ENCODE measurements at places on chromosomes 4 and X.

- DNase-seq: no peak
Observed at GRCh38 chrX:153869473-153870287, 16.3 kb downstream of the L1CAM start.

DNA sequence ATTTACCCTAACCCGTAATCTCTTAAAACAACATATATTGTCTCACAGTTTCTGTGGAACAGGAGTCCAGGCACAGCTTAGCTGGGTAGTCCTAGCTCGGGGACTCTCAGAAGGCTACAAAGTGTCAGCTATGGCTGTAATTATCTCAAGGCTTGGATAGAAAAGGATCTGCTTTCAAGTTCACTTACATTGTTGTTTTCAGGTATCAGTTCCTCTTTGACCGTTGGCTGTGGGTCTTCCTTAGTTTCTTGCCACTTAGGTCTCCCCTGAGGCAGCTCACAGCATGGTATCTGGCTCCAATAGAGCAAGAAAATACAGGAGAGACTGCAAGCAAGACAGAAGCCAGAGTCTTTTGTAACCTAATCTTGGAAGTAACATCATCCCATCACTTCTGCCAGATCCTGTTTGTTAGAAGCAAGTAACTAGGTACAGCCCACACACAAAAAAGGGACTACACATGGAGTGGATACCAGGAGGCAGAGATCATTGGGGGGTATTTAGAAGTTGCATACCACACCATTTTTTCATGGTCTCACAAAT is 137.0 kb downstream of the MAGEB5 start:
- no peak for DNase-seq

DNA sequence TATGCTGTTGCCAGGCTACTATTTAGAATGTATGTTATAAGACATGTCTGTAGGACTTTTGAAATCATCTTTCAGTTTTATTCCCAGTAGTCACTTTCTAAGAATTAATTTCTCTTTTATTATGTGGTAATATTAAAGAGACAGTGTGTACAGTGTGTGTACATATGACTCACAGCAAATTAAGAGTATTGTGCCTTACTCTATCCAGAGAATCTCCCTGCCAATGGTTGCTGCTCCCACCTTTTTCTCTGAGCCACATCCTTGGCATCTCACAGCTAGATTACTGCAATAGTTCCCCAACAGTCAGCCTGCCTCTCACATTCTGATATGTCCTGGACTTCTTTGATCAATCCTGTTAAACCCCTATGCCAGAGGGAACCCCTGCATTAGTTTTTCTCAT is 114.5 kb downstream of the ANXA5 start:
- DNase-seq: no peak

- no peak for DNase-seq
Observed at GRCh38 chrX:153993079-153993478, 20.5 kb downstream of the TMEM187 start.

DNA sequence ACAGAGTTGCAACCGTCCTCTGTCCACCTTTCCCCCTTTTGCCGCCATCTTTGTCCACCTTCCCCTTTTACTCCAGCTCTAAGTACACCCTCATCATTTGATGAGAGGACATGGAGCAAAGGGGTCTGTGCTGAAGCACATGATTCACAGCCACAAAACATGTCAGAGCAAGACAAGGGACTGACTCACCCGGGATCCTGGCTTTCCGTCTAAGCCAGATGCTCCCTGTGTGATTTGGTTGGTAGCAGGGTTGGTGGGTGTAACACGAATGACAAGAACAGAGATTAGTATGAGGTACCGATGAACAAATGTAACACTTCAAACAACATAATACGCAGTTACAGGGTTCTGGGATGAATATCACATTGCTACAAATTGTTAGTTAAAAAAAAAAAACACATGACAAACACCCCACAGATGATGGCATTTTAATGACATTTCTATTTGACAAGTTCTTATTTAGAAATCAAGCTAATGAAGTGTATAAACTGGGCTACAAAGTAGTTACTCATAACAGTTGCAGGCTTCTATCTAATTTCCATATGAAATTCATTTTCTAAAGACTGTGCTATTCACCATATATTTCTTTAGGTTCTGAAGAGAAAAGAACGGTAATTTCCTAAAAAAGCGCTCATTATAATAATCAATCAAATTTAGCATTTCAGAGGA is 71.4 kb upstream of the ETNPPL start:
- DNase-seq: no peak

- no peak for DNase-seq
Observed at GRCh38 chr4:104128850-104129213, 365.9 kb downstream of the CXXC4 start.

DNA sequence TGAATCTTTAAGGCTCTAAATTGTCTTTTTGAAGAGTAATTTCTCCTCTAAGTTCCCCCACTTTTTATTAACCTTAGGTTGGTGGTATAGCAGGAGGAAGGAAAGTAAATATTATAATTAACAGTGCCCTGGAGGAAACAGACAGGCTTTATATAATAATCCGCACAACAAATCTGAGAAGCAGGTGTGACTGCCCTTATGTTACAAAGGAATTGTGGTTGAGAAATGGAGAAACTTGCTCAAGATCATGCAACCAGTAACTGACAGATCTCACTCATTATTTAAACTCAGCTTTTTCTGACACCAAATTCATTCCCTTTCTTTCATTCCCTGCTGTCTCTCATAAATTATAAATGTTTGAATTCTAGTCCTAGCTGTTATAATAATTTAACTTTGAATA is 282.0 kb downstream of the PPP3CA start:
- DNase-seq: no peak

DNA sequence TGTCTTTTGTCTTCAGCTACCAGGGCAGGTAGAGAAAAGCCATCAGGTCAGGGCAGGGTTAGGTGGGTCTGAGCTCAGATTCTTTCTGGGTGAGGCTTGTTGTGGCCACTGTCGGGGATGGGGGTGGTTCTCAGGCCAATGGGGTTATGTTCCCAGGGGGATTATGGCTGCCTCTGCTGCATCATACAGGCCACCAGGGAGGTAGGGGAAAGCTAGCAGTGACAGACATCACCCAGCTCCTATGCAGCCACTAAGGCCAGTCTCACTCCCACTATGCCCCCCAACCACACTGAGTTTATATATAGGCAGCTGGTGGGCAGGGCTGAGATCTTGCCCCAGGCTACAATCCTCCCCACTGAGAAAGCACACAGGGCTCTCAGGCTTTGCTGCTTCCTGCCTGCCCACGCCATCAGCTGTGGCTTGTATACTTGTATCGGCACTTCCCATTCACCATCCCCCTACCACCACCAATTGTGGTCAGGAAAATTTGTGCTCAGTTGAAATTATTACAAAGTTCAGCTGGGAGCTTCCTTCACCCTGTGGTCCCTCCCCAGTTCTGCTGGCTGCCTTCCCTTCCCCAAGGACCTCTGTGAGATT is 72.6 kb upstream of the PTPN13 start:
- no peak for DNase-seq

- DNase-seq: no peak
Observed at GRCh38 chrX:80237072-80237471, 183.2 kb upstream of the TENT5D start.

DNA sequence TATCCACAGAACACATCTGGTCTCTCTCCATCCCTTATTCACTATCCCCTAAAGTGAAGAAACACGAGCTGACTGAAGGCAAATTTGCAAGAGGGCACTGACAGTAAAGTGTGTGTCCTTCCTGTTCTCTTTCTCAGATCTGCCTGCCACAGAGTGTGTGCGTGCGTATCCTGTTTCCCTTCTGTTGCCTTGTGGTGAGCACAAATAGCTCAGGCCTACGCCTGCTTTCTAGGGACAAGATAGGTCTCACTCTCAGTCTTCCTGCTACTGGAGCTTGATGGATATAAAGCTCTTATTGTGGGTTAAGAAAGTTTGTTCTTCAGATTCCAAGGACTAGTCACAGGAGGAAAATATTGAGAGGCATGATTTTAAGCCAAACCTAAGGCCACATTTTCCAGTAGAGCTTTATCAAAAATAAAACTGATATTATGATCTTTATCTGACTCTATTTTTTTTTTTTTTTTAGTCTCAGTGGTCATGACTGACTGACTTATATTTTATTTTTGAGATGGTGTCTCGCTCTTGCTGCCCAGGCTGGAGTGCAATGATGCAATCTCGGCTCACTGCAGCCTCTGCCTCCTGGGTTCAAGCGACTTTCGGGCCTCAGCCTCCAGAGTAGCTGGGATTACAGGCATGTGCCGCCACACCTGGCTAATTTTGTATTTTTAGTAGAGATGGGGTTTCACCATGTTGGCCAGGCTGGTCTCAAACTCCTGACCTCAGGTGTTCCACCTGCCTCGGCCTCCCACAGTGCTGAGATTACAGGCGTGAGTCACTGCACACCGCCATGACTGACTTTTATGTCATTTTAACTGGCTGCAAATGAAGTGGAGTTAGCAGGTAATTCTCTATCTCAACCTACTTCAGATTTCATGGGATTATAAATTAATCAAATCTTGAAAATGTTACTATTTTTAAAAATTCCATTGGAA is 140.3 kb upstream of the SH3RF1 start:
- DNase-seq: no peak

- no peak for DNase-seq
Observed at GRCh38 chr4:151099976-151100417, 569 bp downstream of the RPS3A start.

DNA sequence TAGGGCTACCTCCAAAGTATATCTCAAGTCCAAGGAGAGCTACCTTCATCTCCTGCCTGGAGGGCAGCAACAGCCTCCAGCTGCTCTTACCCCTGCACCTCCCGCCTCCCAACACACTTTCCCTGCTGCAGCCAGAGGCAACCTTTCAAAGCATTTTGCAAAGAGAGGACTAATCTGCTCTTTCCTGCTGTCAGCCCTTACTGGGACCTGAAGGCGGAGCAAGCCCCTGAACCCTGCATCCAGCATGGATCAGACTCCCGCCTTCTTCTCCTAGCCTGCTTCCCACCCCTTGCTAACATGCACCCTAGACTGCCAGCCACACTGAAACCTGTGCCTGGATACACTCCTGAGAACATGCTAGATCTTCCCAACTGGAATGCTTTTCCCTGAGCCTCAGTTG is 37.7 kb upstream of the VMA21 start:
- DNase-seq: no peak

DNA sequence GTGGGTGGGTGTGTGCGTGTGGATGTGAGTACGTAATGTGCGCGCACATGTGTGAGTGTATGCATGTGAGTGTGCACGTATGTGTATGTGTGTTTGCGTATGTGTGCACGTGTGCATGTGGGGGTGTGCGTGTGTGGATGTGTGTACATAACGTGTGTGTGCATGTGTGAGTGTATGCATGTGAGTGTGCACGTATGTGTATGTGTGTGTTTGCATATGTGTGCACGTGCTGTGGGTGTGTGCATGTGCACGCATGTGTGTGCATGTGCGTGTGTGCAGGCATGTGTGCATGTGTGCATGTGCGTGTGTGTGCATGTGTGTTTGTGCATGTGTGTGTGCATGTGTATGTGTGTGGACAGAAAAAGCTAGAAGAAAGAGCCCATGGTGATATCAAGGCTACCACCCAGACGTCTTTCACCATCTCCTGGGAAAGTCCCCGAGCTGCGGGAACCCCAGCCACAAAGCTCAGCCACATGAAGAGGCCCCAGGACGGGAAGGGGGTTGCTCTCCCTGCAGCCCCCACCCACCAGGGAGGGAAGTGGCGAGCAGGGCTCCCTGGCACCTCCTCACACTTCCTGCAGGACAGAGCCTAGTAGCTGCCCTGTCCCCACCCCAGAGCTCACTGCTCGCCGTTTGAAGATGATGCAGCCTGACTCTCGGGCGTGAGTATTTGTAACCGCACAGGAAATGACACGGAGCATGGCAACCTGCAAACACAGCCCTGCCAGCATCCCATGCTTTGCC is 108.3 kb downstream of the DCTD start:
- DNase-seq: no peak

DNA sequence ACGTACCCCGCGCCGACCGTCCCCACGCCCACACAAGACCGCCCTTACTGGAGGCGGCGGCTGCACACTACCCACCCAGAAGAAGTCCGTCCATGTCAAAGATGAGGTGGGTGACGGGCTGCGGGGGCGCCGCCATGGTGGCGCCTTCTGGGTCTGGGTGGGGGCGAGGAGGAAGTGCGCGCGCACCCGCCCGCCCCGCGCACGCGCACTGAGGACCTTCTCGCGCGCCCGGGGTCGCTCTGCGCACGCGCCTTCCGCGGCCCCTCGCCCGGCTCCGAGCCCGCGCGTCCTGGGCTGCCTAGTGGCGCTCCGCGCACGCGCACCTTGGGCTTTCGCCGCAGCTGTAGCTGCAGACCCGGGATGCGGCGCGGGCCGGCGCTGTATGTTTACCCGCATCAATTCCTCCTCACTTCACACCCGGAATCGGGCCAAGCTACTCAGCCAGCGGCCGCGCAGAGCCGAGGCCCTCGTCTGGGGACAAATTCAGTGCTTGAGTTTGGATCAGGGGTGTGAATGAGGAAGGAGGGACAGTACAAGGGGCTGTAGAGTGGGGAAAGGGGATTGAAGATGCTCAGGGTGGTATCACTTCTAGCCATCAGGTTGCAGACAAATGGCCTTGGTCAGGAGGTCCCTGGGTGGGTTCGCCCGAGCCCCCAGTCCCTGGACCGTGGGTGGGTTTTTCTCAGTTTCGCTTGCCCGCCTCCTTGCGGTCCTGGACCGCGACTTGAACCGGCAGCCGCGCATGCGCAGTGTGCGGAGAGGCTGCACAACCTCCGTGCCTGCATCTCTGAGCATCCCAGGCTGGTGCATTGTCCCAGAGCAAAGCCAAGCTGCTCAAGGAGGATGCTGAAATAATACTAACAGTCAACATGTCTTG is at the start of gene PUDP:
Gene PUDP (minus strand): TSS at position 176 of the 877 bp plus-strand sequence. CDS start 40 bp downstream, at position 136.
- DNase-seq: peak; percentile 97

DNA sequence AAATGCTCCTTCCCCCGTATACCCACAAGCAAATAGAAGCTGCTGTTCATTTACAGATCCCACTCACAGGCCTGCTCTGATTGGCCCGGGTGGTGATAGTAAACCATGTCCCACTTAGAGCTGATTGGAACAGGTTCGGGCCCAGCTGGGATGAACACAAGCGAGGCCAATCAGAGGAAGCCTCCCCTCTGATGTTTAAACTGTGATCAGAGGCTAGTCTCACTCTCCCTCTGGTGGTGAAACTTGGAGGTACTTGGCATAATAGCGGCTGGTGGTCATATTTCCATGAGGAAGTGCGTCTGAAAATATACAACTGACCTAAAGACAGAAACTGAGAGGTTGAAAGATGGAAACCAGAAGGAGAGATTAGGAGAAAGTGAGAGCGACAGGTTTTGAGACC is 51.5 kb upstream of the TRPC3 start:
- peak; percentile 52 for DNase-seq

- DNase-seq: peak; percentile 39
Observed at GRCh38 chrX:54786967-54787366, 11.1 kb downstream of the ITIH6 start.

DNA sequence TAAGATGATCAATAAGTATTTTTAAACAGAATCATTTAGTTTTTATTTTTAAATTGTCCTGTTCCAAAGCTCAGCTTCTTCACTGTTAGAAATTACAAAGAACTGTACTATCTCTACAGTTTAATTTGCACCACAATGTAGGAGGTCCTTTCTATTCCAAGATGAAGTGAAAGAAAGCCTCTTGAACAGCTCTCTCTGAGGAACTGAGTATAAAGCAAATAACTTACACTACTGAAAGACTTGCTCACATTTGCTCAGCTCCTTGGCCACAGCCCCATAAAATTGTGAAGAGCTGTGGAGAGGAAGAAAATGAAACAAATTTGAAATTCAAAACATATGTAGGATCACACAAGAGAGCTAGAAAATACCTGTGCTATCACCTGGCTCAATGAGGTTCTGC is 68.6 kb downstream of the ENPEP start:
- DNase-seq: no peak

GRCh38 chr4:151324752-151325110 is 674 bp downstream of the SH3D19 start:
- DNase-seq: no peak

- no peak for DNase-seq
Observed at GRCh38 chr4:156411531-156411930, 457.9 kb upstream of the CTSO start.

Measured in D341Med (cell line).